ENCODE measurements at places on chromosomes 12 and 14.

DNA sequence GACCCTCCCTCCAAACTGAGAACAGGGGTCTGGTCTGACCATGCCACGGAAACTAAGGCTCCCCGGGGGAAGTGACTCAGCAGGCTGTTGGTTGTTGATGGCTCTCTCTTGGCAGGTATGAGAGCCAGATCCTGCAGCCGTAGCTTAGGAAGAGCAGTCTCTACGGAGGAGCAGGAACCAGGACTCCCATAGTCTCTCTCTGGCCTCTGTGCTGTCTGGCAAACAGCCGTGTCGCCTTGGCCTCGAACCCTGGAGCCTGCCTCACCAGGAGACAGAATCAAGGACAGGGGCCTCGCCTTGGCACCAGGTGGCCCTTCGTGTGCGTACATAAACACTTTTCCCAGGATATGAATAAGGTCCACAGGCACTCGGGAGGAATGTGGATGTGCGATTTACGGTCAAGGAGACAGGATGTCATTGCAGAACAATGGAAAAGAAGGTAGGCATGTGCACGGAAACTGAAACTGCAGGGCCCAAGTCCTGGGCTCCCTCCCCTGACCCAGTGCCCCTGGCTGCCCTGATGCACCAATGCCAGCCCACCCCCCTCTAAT, 7.9 kb downstream of the VWF start:
- no peak for DNase-seq

DNA sequence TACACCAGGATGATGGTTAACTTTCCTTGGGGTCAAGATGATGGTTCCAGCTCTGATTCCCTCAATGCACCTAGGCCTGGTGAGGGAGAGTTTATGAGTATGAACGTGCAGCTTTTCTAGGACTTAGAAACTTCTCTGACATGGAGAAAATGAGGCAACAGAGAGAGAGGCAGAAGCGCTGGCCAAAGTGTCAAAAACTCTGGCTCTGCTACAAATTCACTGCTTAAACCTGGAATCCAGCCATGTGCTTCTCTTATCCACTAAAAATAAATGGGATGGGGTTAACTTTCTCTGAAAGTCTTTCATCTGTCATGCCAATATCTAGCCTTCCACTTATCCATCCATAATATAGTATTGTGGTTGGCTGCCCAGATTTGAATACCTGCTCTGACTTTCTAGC, 568.7 kb downstream of the MED13L start:
- no peak for DNase-seq

DNA sequence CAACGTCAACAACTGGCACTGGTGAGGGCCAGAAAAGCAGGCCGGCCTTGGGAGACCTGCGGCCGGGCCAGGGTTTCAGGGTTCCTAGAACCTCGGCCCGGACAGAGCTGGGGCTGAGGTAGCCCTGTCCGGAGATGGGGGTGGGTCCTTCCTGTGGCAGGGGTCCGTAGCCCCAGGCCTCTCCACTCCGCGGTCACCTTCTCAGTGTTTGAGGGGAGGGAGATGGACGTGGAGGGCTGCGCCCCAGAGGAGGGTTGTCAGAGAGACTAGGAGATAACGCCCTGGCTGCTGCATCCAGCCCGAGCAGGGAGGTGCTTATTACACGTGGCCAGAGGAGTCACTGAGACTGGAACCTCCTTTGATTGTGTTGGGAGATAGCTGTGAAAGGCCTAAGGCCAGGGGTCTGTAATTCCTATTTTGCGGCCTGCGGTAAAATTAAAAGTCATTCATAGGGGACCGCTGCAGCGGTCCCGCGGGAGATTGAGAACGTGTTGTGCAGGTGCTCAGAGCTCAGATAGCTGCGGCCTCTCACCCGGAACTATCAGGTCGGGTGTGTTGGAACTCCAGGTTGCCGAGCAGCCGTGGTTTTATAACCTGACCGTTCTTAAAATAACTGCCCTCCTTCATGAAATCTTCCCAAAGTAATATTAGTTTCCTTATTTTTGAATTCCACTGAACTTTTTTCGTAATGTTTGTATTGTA, 507 bp downstream of the AHSA1 start:
- DNase-seq, result peak; percentile 23

DNA sequence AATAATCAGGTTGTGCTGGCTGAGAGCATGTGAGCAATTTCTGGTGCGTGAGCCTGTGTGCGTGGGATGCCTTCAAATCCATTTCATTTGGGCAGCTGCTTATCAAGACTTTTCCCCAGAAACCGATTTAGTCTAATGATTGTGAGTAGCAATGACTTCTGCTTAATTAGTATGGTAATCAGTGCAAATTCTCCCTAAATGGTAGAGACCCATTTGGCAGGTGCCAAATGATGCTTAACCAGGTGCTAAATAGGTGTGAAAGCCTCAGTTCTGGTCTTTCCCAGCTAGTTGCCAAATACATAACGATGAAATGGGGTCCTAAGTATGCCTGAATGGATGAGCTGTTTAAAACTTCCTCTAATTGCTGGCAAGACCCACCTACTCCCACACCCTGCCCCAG, 248.4 kb upstream of the CCDC196 start:
- DNase-seq, result no peak
